Vagina (tissue), 2 donors: ENCODE measurements at places on chromosomes 16 and 17.

DNA sequence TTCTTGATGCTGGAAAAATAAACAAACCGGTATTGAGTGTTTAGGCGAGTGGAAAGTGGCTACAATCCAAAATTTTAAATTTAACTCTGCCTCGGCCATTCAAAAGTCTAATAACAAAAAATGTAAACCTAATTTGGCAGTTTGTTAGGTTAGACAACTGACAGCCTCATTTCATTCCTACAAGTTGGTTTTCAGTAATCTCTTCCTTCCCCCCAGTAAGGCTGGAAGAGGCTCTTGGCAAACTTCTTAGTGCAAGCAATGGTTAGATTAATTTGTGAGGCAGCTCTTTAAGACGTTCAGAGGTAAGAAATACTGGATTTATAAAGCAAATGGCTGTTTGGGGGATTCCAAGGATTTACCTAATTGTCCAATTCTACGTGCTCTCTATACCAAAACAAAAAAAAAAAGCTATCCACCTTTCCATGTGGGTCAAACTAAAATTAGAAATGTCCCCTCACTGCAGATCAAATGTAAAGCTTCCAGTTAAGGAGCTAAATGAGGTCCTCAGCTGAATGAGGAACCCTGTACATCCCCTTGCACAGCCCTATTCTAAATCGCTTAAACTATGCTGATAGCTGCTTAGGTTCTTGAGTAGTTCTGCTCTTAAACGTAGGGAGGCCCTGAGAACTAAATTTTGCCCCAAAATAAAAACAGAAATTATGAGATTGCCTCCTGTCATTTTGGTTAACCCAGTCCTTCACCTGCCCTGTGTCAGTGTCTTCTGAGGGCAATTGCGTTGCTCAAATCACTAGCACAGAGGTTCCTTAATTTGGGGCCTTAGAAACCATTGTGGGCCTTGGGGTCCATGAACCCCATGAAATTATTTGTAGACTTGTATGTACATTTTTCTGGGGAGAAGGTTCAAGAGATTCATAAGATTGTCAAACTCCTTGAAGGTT is 2.9 kb downstream of the HEXIM1 start:
- no peak for DNase-seq

DNA sequence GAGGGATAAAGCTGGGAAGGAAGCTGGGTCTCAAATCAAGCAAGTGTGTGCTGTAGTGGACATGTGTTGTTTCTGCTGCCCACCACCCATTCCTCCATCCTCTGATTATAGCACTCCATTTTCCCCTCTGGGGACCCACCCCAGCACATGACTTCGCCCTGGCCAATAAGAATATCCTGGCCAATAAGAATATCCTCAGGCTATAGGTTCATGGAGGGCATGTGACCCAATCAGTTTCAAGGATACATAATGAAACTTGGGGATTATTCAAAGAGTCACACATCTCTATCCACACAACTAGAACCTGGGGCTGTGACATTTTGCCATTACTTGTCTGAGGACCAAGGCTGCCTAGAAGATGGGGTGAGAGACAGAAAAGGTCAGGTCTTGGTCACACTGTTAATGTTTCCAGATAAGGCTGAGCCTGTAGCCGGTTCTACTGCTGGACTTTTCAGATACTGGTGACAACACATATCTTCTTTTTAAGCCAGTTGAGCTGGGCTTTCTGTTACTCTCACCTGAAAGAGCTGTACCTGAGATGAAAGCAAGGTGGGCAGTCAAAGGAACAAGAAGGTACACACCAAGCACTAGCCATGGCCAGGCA is 33.7 kb downstream of the MYO18A start:
- DNase-seq = no peak

DNA sequence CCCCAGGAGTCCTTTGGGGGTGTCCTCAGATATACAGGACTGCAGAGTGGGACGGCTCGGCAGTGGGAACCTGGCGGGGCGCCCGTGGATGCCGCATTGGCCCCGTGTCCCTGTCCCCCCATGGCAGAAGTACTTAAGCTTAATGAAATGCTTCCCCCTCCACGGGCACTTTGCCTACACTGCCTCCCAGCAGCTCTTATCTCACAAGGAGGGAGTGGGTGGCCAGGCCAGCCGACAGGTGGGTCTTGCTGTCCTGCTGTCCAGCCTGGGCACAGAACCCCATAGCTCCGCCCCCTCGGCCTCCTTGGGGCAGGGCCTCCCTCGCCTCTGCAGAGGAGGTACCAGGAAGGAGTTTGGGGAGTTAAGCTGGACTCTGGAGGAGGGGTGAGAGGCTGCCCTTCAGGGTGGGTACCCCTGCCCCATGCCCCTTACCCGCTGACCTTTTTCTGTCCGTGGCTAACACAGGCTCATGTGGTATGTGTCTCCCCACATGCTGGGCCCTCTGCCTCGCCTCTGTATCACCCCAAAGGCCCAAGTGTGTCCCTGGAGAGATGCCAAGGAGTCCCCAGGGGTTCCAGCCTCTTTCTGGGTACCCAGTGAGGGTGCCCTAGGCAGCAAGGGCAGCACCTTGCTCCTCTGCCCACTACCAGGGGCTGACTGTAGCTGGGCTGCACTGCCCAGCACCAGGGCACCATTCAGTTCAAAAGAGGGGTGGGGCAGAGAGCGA is 8.7 kb downstream of the THRA start:
- no peak for DNase-seq

GRCh38 chr17:79732804-79733691 is 2.3 kb downstream of the ENPP7 start:
- DNase-seq = no peak
